CD4-positive, alpha-beta T cell treated with Interferon gamma for 1 hour (primary cell): ENCODE measurements at places on chromosomes 12 and 14.
A peak's percentile ranks its signal among the peaks of the same experiment; 100 is the strongest.

GRCh38 chr14:99718811-99719192 lies 34.7 kb downstream of the CYP46A1 start:
- DNase-seq: no peak

DNA sequence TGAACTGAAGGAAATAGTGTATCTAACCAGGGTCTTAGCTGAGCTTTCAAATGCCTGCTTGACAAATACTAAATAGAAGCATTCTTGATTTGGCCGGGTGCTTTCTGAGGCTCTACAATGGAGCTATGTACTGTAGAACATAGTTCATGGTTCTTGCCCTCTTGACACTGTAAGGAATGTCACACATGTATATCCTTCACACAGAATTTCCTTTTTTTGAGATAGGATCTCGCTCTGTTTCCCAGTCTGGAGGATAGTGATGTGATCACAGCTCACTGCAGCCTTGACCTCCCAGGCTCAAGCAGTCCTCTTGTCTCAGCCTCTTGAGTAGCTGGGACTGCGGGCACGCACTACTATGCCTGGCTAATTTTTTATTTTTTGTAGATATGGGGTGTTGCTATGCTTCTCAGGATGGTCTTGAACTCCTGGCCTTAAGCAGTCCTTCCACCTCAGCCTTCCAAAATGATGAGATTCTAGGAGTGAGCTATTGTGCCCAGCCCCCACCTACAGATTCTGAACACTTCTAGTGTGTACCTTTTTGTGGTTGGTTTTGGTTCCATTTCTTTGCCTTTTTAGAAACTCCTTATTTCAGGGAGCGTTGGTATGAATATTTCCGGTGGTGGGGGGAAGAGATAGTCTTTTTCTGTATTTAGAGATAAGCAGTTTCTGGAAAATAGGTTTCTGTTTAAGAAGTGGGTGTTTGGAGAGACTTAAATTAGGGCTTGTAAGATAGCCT lies 4.2 kb downstream of the MLXIP start:
- no peak for DNase-seq

DNA sequence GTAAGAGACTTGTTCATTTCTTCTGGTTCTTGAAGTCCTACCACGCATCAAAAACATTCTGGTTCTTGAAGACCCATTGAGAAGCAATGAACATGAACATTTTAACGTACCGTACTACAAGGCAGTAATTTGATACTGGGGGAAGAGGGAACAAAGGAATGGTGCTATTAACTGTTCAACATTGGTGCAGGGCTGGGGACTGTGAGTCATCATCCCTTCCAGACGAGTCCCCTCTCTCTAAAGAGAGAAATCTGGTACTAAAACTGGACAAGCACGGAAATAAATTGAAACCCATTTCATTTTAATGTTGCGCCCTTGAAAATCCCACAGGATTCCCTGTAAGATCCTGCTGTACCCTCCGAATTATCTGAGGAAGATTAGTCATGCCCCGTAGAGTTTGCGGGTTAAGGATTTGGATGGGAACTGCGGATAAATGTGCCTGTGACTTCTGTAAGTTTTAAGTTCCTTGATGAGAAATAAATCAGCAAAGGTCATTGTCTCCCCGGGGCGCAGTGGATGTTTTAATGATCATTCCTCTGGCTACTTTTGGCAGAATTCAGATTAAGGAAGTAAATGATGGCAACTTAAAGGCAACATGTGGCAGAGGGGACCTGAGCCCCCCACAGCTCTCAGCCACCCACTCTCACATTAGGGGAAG lies 78.6 kb downstream of the KCNK13 start:
- no peak for DNase-seq

DNA sequence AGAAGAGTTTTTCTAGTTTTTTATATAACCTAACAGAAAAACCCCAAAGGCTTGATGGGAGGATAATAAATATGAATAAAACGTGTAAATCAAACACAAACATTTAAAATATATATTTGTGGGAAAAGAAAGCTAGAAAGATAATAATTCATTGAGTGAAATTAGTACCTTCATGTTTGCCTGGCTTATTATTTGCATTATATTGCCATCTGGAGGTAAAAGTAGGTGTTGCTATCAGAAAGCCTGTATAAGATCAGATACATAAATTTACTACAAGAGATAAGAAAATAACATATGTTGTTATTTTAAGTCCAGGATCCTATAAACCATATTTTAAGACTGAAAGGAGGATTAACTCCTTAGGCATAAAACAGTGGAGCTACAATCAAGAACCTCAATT lies 77.7 kb downstream of the NTS start:
- DNase-seq: no peak

- DNase-seq: no peak
These were observed 95.1 kb upstream of the CNTN1 start for GRCh38 chr12:40597133-40597532.

DNA sequence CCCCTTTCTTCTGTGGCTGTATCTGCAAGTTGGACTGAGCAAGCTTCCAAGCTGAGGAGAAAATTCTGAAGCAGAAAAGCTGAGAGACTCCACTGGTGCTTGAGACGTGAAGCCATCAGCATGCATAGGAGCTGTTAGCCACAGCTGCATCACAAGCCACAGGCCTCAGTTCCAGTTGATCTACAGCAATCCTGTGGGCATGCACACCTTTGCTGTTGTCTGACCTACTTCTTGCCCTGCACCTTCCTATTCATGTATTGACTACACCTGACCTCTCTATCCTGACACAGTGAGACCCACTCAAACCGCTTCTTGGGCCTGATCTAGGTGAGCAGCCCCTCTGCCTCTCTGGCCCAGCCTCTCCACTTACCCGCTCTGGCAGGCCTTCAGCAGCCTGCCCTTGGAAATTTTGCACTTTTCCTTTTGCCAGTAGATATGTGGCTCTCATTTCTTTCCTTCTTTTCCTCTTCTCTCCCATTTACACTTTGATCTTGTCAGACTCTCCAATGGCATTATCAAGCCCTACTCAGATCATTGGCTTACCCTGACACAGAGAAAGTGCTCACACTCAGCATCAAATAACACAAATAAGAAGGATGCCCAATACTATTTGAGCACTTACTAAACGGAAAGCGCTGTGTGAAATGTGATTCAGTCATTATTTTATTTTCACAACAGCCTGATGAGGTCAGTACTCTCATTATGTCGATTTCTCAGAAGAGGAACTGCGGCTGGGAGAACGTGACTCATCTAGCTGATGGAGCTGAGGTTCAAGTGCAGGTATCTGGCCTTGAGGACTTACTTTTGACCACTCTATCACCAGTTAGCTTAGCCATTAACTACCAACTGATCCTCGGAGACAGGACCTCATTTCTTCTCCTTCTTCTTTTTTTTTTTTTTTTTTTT lies 21.9 kb upstream of the PTGR2 start:
- DNase-seq: peak; percentile 44

DNA sequence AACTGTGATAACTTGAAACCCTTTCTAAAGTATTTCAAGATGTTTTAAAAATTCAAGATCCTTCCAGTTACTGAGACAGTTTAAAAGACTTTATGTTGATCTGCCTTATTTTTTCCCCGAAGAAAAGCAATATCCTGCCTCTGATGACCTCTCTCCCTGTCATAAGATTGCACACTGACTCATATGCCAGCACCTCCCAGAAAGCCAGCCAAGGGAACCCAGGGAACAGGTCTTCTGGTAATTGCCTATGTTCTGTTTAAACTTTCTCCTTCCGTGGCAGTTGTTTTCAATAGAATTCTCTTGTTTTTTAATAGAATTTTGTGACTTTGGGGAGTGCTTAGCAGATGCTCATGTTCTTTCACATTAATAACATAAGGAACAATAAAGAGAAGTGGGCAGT lies 300.2 kb upstream of the PRKD1 start:
- DNase-seq: no peak

DNA sequence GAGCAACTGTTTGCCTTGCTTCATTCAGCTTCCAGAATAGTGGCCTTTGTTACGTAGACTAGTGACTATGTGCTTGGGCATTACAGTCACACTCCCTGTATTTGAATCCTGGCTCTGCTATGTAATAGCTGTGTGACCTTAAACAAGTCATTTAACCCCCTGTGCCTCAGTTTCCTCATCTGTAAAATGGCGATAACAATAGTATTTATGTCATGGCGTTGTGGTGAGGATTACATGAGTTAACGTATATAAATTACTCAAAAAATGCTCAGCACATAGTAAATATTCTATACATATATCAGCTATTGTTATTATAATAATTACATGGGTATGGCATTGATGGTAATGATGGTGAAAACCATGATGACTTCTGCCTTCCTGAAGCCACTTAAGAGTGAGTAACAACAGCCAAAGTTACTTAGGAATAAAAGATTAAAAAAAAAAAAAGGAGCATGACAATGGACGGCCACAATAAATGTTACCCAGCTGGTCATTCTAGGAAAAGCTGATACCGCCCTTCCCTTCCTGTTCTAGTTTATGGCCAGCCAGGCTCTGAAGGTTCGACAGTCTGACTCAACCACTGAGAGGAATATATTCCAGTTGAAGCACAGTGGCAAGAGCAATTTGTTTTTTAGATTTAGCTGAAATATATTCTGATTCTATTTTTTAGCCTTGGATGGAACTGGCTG lies 9.9 kb upstream of the ADIPOR2 start:
- no peak for DNase-seq

GRCh38 chr12:96658075-96658474 lies 168.7 kb downstream of the CFAP54 start:
- DNase-seq: no peak
